ENCODE measurements at places on chromosomes 11 and 22.

GRCh38 chr11:67351275-67352005, 1.9 kb downstream of the POLD4 start:
- peak; percentile 69 for DNase-seq

DNA sequence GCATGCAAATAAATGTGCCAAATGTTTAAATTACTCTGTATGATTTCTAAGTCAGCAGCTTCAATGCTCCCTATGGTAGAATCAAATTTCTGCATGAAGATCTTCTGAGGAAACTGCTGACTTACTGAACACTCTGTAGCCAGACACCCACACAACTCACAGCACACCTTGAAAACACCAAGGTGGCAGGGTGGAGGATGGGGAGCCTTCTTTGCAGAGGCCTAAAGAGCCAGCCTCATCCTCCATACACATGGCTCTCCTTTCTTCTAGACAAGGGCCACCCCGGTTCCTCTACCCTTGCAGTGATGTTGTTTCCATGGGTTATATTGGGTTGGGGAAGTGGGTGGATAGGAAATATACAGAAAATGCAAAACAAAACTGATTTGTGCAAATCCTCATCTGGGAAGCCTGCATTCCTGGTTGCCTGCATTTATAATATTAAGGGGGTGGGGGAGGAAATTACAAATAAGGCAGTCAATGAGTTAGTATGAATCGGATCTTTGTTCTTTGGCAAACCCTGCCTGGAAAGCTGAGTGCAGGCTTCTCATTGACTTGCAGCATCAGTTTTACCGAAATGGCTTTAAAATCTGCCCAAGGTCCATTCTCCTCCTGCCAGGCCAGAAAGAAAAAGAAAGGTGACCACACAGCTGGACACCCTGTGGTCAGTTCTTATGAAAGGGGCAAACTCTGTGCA, 15.8 kb upstream of the ETS1 start:
- no peak for DNase-seq

DNA sequence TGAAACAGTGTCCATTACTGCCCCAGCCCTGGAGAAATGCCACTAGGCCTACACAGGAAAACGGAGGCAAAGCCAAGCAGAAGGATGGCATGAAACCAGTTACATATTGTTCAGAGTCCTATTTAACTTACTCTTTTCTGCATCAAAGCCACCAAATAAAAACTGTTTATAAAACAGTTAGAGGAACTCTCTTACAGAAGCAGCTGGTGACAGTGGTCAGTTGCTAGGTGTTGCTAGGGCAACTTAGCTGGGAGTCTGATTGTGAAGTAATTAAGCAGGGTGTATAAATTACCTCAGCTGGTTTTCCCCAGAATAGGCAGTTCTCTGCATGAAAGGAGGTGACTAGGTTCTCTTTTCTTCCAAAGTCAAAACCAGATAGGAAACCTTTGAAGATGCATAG, 115.6 kb upstream of the ZBED5 start:
- no peak for DNase-seq

- DNase-seq = no peak
Measured at GRCh38 chr22:43205748-43206508, 19.0 kb upstream of the TTLL12 start.

GRCh38 chr22:25390297-25391240, 171.1 kb downstream of the CRYBB2 start:
- DNase-seq = no peak

- DNase-seq = no peak
Measured at GRCh38 chr22:23405366-23405851, 174.7 kb downstream of the IGLL1 start.

- no peak for DNase-seq
Measured at GRCh38 chr11:108597736-108598355, 4.3 kb upstream of the EXPH5 start.

GRCh38 chr11:11250470-11250869, 102.6 kb downstream of the CSNK2A3 start:
- no peak for DNase-seq

GRCh38 chr11:75705541-75705940, 12.1 kb upstream of the MOGAT2 start:
- no peak for DNase-seq

DNA sequence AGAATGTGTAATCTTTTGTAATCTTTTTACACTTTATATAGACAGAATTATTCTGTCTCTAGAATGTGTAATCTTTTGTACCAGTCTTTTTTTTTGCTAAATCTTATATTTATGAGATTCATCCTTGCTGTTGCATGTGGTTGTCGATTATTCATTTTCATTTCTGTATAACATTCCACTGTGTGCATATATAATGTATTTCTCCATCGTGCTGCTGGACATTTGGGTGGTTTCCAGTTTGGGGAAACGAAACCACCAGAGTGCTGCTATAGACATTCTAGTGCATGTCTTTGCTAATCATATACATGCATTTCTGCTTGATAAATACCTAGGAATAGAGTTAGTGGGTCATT, 146.5 kb downstream of the GRIK4 start:
- no peak for DNase-seq

DNA sequence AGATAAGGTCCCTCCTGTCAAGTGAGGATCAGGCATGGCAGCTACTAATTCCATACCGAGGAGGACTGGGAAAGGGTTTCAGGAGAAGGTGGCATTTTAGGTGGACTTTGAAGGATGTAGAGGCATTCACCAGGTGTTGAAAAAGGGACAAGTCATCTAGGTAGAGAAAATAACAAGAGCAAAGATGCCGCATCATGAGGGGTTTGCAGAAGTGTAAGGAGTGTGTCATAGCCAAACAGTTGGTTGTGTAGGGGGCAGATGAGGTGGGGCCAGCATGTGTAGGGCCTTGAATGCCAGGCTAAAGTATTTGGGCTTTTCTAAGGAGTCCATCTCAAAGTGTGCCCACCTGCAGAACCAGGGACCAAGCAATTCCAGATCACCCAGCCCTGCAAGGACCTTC, 11.6 kb upstream of the LRRC32 start:
- DNase-seq = no peak

- no peak for DNase-seq
Measured at GRCh38 chr11:92528001-92528400, 303.4 kb downstream of the FAT3 start.

DNA sequence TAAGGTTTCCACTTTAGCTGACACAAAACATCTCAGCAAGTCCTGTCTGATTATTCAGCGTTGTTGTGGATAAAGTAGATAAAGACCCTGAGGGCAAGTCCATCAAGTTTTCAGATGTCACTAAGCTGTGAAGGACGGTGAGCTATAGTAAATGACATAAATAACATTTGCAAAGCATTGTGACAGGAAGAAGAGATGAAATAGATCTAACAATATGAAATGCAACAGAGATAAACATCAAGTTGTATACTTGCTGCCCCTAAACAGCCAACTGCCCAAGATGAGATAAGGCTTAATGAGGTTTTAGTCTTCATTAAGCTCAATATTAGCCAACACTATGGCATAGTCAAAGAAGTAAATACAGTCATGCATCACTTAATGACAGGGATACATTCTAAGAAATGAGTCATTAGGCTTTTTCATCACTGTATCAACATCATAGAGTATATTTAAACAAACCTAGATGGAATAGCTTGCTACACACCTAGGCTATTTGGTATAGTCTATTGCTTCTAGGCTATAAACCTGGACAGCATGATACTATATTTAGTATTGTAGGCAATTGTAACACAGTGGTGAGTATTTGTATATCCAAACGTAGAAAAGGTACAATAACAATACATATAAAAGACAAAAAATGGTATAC, 625.1 kb upstream of the ANO5 start:
- DNase-seq = no peak

DNA sequence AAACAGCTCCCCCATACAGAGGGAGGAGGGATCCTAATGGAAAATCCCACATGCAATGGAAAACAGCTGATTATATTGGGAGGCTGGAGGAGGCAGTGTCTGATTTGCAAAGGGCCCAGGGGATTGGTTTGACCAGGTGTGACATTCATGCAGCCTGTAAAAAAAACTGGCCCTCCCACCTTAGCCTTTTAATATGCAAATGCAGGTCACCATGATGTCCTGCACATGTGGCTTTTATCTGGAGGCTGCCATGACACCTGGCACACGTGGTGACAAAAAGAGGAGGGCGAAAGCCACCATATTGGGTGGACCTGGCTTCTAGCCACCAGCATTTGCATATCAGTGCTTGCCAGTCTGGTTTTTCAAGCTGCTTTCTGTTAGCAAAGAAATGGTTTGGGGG, 48.5 kb downstream of the ZNF280B start:
- DNase-seq = no peak

- DNase-seq = no peak
Measured at GRCh38 chr11:72635309-72635915, 38.8 kb downstream of the PDE2A start.

DNA sequence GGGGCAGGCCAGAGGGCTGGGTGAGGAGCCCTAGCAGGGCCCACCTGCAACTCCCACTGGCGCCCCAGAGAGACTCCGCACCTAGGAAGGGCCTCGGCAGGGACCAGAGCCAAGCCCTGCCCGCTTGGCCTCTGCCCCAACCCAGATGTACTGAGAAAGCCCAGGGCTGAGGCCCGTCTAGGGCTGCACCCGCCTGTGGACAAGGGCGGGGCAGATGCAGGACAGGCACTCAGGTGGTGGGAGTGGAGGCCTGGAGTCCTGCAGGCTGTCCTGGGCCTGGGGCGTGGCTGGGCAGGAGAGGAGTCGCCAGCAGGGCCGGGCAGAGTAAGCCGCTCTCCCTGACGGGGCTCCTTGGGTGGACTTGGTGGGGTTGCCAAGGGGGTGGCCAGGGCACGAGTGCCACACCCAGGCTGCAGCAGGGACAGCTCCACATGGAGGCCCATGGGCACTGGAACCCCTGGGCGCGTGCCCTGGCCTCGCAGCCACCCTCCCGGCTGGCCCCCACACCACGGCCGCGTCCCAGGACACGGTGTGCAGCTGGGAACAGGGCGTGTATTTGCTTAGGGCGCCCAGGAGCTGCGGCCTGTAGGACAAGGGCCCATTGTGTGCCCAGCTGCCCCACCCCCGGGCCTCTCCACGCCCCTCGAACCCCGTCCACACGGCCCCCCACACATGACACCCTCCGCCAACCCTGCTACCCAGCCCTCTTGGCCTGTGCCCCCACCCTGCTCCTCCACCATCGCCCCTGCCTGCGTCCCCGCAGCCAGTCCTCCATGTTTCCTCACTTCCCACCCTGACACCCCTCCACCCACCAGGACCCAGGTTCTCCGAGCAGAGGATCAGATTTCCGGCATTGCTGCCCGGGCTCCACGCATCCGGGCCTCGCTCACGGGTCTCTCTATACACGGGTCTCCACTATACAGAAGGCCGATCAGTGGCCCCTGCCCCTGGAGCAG, 11.3 kb upstream of the PIM3 start:
- DNase-seq = no peak

DNA sequence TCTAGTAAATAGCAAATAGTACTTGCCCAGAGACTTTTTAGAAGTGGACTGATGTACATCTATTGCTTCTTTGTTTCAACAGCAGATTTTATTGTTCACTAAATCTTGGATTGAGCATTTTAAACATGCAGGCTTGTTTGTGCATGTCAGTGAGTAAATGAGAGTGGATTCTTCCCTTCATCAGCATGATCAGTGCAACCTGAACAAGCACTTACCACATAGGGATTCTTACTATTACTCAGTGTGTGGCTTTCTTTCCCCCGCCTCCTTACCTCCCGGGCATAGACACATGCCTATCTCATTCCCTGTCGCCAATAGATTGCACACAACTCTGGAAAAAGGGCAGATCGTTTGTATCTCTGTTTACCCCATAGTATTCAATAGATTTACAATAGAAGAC, 197.5 kb downstream of the C11orf87 start:
- no peak for DNase-seq

GRCh38 chr11:117929142-117929915, at the start of gene TMPRSS13:
Gene TMPRSS13 (minus strand): TSS chr11:117929402. CDS start chr11:117929307, 95 bp downstream.
- no peak for DNase-seq

GRCh38 chr11:36376009-36376887, 80.2 kb downstream of the PRR5L start:
- DNase-seq = no peak

GRCh38 chr11:120805960-120806555, 217.8 kb upstream of the TBCEL start:
- DNase-seq = no peak

DNA sequence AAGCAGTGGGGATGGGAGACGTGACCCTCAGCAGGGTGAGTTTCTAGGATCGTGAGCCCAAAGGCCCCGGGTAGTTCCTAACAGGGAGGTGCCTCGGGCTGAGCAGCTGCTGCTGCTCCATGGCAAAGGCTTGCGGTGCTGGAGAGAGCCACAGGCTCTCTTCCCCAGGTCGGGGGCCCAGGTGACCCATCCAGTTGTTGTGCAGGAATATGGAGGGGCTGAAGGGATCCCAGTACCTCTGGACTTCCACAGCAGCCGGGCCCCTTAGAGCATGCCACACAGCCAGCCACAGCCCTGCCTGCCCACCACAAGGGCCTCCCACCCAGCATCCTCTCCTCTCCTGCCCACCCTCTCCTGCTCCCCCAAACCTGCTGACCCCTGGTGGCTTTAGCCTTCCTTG, 49.3 kb downstream of the BUD13 start:
- no peak for DNase-seq

DNA sequence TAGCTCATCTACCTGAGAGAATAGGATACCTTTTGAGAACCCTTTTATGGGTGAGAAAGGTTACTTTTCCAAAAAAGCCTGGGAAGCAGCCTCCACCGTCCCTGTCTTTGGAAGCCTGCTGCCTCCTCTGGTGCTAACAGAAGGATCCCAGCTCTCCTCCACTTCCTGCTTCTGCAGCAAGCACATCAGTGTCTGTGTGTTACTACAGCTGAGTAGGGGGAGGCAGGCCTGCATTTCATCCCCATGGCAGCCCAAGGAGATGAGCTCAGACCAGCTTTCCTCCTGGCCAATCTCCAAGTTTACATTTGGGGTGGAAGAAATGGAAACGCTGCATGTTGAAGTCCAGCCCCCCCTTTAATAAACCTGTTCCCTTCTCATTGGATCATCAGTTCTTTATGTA, 7.4 kb upstream of the CCDC34 start:
- no peak for DNase-seq

DNA sequence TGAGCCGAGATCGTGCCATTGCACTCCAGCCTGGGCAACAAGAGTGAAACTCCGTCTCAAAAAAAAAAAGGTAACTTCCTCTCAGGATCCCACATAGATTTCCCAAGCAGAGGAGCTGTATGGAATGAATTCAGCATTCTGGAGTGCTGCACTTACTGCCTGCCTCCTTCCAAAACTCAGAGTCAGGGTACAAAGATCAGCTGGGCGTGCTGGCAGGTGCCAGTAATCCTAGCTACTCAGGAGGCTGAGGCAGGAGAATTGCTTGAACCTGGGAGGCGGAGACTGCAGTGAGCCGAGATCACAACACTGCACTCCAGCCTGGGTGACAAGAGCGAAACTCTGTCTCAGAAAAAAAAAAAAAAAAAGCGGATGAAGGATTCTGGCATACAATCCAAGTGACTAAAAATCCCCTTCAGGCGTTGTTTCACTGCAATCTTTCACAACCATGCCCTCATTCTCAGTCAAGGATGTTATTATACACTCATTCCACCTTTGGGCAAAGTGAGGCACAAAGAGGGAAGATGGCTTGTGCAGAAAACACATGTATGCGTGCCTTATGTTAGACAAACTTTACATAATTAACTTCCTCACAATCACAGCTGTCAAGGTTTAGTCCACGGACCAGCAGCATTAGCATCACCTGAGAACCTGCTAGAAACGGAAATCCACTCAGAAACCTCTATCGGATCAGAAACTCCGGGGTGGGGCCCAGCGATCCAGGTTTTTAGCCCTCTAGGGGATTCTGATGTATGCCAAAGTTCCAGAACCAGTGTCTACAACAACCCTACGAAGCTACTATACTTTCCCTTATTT, 1.1 kb upstream of the NOL12 start:
- no peak for DNase-seq

- DNase-seq = no peak
Measured at GRCh38 chr11:2853997-2854560, 31.5 kb downstream of the CDKN1C start.

- peak; percentile 18 for DNase-seq
Measured at GRCh38 chr22:44193535-44193891, 12.8 kb downstream of the PARVG start.

Measured in naive thymus-derived CD8-positive, alpha-beta T cell (primary cell).